Hepatocyte (in vitro differentiated cells): ENCODE measurements at places on chromosomes 4 and X.

DNA sequence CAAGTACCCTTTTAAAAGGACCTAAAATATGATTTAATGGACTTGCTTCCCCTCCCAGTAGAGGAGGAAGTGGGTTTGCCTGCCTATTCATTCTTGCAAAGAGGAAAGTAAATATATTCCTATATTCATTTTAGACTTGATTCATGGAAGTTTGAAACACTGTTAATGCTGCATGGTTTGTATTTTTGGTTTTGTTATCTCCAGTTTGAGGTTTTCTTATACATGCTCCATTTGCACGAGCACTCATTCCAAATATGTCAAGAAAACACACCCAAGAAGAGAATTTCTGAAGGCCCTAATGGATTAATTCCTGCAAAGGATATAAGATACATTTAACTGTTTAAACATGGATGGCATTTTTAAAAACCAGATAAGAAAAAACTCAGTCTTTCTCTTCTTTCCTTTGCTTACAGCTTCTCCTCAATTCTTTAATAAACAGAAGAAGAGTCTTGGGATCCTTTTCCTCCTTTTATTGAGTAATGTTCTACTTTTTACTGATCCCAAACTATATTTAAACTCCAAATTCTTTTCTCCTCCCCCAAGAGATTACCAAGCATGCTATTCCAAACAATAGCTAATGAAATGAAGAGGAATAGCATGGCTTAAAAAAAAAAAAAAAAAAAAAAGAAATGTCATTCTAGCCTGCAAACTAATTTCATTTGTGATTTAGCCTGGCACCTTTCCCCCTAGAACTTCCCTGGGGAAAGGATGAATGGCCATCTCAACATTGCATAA lies 54.6 kb upstream of the LDB2 start:
- no peak for DNase-seq

- DNase-seq = no peak
Observed at GRCh38 chrX:40550066-40550465, 30.7 kb upstream of the ATP6AP2 start.

GRCh38 chr4:7722766-7723387 lies 216.8 kb downstream of the AFAP1 start:
- DNase-seq = no peak

DNA sequence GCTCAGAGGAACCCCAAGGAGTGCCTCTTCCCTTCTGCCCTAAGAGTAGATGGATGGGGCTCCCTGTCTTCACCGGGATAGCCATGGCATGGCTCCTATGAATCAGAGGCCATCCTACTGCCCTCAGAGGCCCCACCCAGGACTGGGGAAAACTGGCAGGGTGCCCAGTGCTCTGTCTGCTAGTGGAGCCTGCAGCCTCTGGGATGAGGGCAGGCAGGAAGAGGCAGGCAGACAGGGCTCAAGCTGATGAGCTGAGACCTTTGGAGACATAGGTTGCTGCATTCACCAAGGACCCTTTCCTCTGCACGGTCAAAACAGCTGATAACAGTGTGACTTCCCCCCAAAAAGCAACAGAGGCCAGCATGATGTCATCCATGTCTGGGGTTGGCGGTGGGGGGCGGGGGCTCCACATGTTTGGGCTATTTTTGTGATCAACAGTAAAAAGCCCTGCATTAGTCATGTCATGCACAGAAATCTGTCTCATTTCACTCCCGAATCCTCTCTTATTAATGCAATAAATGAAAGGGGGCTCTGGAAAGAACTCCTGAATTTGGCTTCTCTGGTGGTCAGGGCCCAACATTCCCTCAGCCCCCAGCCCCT lies 207.6 kb upstream of the MAMLD1 start:
- DNase-seq = peak; percentile 60

GRCh38 chr4:112145790-112146501 lies 692 bp downstream of the FAM241A start:
- DNase-seq = peak; percentile 67

- DNase-seq = no peak
Observed at GRCh38 chr4:1754336-1754735, 33.0 kb downstream of the TACC3 start.

DNA sequence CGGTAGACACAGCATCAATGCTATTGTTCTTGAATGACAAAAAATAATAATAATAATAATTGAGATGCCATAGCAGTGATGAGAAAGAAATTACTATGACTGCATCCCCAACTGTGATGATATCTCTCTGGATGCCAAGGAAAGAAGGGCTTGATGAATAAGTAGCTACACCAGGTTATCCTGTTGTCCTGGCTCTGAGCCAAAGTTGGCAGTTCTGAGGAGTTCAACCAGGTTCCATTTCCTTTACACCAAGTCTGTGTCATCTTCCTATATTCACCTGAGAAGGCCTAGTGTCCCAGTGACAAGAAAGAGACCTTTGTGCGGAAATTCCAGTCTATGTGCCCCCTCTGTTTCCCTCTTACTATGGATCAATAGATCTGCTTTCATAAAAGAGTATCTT lies 3.4 kb upstream of the MAML3 start:
- no peak for DNase-seq

DNA sequence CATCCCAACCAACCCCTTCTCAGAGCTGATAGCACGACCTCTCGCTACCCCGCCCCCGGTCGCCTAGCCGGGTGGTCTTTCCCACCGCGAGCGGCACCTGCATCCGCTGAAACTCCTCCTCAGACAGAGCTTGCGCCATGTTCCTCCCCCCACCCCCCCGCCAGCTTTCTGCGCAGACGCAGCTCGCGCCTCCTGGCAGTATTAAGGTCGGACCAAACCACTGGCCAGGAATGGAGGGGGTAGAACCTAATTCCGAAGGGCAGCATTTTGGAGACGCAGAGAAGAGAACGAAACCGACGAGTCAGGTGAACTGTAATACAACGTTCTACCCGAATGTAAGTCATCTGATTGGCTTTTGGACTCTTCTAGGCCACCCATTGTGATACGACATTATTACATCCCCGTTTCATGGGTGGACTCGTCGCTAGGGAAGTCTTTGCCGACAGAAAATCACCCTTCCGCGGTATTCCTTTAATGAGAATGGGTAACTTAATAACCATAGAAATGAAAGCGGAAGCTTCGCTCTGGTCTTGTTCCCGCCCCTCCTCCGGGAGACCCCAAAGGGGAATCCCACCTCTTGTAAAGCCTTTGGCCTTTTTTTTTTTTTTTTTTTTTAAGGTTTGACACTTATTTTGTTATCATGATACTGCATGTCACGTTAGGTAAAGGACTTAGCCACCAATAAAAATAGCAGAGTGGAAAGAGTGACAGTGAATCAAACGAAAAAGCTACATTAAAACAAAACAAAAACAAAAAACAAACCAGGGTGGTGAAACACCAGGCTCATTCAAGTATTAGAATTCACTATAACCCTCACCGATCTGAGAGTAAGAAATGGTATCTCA lies at the start of gene GRIPAP1:
TSS of gene GRIPAP1 (minus strand) at position 174 of the 845 bp plus-strand sequence. CDS start at position 139, 35 bp downstream.
- DNase-seq = peak; percentile 87

DNA sequence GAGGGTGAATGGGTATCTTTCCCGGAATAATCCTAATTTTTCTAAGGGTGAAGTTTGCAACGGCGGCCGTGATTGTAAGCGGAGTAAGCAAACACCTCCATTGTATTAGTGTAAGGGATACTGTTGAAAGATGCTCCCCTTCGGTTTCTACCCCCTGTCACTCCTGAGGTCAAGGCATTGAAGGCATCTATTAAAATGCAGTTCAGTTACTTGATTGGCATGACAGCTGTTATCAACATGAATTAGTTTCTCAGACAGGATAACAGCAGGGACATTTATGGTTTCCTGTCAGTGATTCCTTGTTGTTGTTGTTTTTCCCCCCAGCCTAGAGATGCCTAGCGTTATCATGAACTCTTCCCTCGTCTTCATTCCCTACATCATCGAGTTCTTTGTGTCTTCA lies 552 bp downstream of the SLC25A14 start:
- DNase-seq = no peak

- DNase-seq = no peak
Observed at GRCh38 chr4:39502019-39502663, 25.1 kb downstream of the UGDH start.

DNA sequence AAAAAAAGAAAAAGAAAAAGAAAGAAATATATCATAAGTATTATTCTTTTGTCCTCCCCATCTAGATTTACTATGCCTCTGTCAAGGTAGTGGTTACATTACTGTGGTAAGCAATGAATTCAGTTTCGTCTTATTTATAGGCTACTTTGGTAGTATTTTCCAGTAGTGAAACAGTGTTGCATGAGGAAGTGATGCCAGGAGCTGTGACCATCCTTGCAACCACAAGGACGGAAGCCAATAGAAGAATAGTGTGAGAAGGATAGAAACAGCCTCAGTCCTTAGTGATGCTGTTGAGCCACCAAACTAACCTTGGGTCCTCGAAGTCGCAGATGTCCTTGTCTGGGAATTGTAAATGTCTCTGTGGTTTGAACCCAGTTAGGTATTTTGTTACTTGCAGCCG lies 328.5 kb downstream of the PPP3CA start:
- DNase-seq = no peak

DNA sequence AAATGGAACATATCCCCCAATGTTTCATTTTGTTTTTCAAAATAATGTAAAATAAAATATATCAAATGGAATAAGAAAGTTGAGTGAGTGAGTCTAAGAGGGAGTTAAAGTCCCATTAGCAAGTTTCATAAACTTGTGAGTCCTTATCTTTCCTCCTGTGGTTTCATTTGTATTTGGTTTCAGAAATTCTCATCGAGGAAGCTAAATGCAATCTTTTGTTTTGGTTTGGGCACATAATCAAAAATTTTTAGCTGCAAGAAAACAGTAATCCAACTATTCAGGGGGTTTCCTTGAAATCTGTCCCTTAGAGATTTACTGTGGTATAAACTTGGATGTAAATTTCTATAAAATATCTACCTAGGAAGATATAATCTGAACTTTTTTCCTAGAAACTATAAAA lies 124.2 kb downstream of the CAMK2D start:
- DNase-seq = no peak

GRCh38 chrX:134782796-134783195 lies 124.5 kb upstream of the PLAC1 start:
- peak; percentile 58 for DNase-seq

DNA sequence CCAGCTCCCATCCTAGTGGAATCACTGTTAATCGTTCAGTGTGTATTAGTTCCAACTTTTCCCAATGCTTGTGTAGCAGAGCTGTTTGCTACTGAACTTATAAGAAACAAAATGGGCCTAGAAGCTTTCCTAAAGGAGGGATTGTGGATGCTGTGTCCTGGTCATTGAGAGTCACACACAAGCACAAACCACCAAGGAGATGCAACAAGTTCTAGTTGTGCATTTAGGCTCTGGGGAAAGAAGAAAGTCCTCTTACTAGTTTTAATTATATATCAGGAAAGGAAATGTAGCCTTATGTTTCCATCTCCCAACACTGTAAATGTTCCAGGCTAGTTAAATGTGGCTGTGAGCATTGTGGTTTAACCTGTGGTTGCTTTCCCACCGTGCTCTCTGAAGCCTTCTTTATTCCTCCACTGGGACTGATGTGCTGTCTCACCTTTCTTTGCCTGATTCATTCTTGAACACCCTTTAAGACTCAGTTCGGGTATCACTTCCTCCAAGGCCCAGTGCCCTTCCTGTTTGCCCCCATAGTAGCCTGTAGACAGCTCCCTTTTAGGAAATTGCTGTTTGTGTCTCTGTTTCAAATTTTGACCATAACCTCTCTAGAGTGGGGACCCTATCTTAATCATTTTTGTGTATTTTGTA lies 34.3 kb downstream of the ATP10D start:
- no peak for DNase-seq

DNA sequence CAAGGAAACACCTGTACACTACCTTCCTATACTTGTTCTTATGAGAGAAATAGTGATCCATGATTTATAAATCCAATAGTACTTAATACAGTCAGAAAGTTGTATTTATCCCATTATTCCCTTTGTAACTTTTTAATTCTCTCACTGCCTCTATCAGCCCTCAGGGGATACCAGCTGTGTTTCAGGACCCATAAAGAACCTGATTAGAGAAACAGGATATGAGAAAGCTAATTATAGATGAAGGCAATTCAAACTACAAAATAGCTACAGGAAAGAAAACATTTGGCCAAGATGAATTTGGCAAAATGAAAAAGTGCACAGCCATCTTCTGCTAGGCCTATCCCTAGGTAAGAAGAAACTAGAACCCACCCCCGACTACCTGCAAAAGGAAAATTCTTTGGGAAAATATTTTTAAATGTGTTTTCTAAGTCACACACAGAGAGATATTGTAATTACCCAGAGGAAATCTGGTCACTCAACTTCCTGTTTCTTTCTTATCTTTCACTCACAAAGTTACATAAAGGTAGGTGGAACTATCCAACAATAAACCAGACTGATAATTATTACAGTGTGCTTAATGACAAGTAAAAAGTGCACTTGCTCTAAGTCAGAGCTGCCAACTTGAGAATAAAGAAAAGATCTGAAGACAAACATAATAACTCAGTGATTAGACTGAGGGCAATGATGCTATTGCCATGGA lies 836.5 kb upstream of the HTR2C start:
- DNase-seq = no peak

DNA sequence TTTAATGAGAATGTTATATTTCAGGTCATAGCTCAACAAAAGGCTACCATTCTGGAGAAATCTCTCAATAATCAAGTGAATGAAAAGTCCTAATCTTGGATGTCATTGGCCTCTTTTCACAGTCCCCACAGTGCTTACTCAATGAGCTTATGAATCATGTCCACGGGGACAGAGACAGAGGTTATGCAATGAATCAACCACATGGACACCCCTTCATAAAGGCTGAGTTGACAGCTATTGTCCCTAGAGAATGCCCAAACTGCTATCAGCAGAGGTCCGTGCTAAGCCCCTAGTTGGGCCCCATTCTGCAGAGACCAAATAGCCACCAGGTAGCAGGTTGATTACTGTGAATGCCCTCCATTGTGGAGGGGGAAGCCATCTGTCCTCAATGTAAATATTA lies 158.1 kb downstream of the LHFPL1 start:
- no peak for DNase-seq

GRCh38 chrX:1427756-1428155 lies 25.0 kb downstream of the ASMTL start:
- no peak for DNase-seq

DNA sequence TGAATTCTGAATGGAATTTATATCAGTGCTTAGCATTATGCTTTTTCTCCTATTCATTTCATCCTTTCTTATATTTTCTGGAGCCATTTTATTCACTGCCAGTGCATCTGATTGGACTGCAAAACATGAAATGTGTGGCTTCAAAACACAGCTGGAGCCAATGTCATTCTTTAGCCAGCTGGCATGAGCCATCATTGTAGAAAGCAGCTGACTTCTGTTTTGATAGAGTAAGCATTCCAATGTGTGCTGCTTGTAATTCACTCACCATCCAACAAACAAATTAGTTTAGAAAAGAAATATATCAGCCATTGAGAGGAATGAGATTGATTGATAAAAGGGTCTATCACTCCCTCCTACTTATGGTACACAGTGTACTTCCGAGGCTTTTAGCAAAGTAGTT lies 2616.0 kb downstream of the ARAP2 start:
- DNase-seq = no peak

DNA sequence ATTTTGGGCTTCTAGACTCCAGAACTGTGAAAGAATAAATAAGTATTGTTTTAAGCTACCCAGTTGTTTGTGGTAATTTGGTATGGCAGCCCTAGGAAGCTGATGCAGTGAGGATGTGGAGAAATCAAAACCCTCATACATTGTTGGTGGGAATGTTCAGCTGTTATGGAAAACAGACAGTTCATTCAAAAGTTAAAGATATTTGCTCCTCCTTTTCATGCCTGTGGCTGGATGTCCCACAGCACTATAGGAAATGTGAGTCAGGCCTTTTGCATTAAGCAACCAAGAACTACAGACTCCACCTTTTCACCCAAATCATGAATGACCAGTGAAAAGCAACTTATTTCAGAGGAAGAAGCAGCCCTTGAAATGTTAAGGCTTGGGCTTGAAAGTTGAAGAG lies 6.7 kb downstream of the BBS12 start:
- DNase-seq = no peak
